ENCODE measurements at places on chromosomes 6 and 20.

DNA sequence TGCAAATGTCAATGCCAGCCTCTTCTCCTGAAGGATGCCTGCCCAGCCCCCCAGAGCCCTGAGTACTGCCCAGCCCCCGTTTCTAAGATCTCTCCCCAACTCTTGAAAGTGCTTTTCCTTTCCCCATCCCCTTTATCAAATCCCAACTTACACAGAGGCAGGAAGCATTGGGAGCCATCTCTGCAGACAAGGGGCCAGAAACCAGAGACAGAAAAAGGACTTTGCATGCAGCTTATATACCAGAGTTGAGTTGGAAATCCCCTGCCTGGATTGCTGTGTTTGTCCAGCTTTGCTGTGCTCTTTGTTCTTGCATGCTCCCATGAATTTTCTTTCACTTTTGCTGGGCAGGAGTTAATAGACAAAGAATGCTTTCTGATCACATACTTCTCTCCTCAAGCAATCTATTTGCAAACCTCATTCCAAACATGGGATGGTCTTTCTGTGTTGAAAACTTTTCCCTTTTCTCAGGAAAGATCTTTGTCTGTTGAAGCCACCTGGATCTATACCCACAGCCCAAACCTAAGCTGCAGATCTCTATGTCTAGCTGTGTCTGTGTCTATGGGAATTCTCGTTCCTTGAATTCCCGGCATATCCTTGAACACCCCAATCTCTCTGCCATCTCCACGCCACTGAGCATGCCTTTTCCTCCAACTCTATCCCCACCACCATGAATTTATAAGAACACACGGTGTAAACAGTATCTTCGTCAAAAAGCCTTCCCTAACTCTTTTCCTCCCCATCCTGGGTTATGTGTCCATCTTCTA is at the start of gene UBD:
TSS of gene UBD (minus strand) at position 209 of the 764 bp plus-strand sequence. CDS start at position 178, 31 bp downstream.
- no peak for DNase-seq

DNA sequence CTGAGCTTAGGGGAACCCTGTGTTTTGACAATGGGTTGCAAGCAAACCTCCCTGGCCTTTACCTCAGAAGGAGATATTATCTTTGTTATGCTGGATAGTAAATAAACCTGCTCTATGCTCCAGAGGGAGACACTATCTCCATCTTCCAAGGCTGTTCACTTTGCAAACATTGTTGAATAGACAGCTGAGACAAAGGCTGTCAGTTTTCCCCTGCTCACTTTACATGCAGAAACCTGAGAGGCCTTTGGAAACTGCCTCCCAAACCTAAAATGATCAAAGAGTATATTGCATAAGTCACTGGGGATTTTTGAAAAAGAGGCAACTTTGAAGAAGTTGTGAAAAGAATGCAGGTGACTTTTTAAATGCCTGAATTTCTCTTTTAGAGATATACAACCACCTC is 61.6 kb downstream of the MRAP2 start:
- DNase-seq: no peak

- DNase-seq: no peak
Observed at GRCh38 chr6:22466665-22467245, 102.6 kb upstream of the HDGFL1 start.

DNA sequence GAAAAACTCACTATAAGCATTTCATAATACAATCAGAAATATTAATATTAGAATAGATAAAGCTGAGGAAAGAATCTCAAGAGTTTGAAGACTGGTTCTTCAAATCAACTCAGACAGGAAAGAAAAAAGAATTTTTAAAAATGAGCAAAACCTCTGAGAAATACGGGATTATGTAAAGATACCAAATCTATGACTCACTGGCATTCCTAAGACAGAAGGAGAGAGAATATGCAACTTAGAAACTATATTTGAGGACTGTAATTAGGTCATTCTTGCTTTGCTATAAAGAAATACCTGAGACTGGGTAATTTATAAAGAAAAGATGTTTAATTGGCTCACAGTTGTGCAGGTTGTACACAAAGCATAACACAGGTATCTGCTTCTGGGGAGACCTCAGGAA is 665.1 kb downstream of the RNF144B start:
- DNase-seq: no peak

DNA sequence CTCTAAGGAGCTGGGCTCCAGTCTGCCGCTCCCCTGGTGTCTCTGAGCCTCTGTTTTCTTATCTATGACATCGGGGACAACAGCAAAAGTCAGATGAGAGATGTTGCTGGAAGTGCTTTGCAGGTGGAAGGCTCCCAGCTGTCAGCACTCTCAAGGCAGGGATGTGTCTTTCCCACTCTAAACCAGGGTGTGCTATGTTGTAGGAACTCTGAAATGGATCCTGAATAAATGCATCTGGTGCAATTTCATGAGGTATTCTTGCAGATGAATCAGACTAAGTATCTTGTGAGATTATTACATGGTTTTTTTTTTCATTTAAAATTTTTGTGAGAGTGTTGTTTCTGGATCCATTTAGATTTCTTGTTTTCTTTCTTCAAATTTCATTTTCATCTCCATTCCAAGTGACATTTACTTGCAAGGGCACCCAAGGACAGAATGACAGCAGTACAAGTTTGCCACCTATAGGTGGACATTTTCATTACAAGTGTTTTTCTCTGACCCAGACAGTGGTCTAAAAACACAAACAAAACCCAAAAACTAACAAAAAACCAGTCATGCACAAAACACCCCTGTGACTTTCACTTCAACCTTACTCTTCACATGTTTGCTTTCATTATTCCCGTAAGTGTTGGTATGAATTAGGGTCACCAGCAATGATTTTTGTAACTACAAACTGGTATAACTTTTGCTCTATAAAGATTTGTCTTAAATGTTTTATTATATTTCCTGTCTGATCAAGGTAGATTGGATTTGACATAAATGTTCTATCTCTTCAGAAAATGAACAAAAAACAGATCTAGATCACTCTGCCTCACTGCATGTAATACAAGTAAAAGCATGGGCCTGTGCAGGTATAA is 14.7 kb upstream of the SIM1 start:
- no peak for DNase-seq

DNA sequence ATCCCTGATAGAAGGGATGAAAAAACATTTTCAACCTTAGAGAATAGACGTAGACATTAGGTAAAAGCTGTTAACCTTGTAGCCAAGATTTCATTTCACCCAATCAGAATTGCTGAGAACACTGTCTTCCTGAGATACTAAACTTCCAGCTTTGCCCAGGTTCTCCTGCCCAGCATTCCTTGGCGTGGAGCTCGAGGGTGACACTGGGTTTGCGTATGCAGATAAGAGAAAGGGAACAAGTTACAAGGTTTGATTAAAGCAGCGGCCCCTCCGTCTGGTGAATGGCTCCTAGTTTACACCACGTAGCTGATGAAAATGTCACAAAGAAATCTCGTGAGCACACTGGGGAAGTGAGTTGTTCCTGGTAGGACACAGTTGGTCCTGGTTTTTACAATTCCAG is 247.8 kb downstream of the FARS2 start:
- no peak for DNase-seq

DNA sequence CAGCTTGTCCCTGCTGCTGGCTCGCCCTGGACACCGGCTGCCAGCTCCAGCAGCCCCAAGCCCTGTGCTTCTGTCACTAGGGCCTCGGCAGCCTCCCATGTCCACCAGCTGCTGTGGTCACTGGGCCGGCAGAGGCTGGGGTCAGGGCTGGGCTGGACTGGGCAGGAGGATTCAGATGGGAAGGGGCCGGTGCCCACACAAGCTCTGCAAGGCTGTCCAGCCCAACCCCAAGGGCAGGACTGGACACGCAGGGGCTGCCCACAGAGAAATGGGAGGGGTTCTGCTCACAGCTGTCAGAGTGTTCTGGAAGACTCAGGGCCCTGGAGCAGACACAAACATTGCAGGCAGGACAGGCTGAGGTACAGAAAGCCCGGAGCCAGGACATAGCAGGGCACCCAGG is 65.6 kb downstream of the ADNP start:
- no peak for DNase-seq

- DNase-seq: peak; percentile 39
Observed at GRCh38 chr6:33314943-33315792, 1.3 kb upstream of the TAPBP start.

DNA sequence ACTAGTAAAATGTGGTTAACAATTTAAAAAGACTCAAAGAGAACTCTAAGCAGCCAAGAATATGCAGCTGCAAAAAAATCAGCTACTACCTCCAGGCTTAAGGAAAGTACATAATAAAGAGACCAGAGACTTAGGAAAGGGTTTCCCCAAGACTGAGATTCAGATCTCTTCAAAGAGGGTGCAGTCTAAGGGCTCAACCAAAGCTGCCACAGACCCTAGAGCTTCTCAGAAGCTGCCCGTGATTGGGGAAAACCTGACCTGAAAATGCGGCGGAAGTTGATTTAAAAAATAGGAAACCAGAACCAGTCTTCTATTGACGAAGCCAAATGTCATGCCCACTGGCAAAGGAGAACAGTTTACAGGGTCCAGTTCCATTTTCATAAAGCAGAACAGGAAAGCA is 516.8 kb upstream of the MARCKS start:
- no peak for DNase-seq

DNA sequence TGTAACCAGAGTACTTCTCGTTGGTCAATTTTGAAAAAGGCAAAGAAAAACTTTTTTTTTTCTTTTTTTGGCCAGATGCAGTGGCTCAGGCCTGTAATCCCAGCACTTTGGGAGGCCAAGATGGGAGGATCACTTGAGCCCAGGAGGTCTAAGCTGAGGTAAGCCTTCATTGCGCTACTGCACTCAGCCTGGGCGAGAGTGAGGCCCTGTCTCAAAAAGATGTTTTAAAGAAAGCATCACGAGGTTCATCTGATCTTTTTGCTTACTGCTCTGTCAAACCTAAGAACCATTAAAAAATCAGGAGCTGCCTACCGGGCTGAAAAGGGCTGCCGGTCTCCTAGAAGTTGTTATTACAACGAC is 607 bp downstream of the LYRM2 start:
- peak; percentile 30 for DNase-seq

- no peak for DNase-seq
Observed at GRCh38 chr20:5735845-5736510, 14.2 kb upstream of the SHLD1 start.

DNA sequence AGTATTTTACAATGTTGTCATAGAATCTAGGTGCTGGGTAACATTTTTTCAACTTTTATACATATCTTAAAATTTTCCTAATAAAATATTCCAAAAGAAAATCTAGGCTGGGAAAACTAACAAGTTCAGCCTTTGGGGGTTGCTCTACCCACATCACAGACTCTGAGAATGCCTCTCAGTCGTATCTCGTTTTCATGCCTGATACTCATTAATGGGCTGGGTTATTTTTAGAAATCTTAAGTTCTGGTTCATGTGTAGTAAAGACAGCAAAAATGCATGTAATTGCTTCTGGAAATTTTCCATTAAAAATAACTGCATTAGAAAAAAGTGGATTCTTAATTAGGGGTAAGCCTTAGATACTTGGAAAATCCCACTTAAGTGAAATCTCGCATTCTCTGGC is 149.3 kb downstream of the SLC24A3 start:
- DNase-seq: no peak

DNA sequence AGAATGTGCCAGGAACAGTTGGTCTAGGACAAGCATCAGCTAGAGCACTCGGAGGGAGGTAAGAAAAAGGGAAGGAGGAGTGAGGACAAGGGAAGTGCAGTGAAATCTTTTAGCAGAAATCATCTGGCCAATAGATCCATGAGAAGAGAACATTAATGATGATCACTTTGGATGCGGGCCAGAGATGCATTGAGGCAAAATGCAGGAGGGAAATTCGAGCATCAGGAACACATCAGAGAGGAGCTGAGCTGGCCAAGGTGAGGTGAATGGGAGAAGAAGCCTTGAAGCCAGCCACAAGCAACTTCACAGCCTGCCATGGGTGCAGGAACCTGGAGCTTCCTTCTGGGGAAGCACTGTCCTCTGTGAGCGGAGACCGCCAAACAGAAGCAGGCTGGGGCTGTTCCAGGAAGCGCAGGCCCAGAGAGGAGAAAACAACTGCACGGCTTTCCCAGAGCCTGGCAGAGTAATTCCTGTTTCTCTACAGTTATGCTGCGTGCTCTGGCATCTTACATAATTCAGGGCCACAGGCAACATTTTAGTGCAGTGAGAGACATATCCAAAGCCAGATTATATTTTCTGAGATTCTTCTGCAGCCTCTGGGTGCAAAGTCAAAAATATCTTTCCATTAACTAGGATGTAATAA is 143.8 kb downstream of the F13A1 start:
- DNase-seq: no peak

- no peak for DNase-seq
Observed at GRCh38 chr6:113989675-113990074, 18.7 kb upstream of the HDAC2 start.

GRCh38 chr6:16543521-16543920 is 217.7 kb downstream of the ATXN1 start:
- no peak for DNase-seq

DNA sequence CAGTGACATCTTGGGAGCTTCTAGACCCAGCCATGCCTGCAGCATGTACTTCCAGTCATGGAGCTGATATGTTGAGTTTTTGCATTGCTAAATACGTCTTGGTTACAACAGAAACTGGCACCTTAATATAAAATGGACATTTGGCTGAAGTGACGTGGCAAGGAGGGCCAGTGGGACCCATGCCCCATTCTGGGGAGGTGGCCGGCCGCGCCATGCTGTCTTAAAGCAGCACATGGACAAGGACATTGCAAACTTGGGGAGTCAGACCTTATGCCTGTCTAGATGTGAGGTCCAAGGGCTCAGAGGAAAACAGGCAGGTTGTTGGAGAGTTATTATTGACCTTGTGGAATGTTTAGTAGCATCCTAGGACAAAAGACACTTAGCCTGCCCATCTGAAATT is 588.0 kb upstream of the CDH4 start:
- no peak for DNase-seq

GRCh38 chr6:25389471-25389870 is 110.3 kb downstream of the CARMIL1 start:
- DNase-seq: no peak

DNA sequence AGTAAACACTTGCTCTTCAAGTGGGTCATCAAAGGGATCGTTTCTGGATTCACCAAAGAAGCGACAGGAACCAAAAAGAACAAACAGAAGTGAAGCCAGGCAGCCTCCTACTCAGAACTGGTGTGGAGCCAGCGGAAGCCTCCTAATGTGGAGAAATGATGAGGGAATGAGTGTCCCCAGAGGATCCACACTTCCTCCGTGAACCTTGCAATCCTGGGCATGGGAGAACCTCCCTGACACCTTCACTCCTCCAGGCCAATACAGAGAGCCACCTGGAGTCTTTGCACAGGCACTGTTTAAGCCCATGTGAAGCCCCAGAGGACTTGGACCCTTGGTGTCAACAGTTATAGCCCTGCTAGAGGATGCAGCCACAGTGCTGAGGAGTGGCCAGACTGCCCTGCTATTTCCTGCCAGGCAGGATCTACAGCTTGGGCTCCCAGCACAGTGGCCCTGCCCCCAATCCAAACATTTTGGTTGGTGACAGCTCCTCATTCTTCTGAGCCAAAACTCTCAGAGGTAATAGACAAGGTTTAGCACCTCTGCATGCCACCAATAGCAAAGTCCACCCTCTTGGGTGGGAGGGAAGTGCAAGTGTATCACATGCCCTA is 23.2 kb upstream of the SERINC1 start:
- no peak for DNase-seq

DNA sequence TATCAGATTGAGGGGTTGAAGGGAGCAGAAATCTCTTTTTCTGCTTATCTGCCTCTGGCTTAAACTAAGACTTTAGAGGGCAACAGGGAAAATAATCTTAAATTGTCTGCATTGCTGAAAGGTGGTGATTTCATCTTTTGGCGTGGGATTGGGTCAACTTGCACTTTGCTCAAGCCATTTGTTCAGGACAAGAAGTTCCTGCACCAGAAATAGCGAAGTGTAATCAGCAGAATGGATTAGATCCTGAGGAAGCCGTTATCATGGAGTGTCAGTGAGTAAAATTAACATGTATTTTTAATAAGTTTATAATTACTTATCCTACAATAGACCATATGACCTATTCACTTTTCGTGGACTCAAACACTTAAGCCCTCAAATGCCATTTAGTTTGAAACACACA is 249.3 kb downstream of the CD83 start:
- DNase-seq: no peak
